Jurkat, Clone E6-1 (cell line): ENCODE measurements at places on chromosomes 1 and 21.

GRCh38 chr1:227908359-227908758, 39.4 kb downstream of the WNT9A start:
- DNase-seq, result no peak

GRCh38 chr1:36351227-36351977, 28.0 kb upstream of the EVA1B start:
- no peak for DNase-seq

DNA sequence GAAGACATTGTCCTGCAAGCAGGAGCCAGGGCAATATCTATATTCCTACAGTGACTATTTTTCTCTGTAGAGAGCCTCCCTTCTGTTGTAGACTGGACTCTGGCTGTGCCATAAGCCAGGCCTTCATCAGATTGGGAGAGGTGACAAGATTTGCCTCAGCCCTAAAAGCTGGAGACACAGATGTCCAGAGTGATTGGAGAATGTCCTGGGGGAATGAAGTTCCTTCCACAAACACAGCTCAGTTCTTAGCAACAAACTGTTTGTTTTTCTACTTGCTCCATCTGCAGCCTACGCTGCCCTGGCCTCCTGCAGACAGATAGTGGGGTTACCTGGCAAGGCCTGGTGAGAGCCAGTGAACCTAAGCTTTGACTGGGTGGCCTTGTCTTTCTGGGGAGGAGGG, 29.9 kb upstream of the SNX27 start:
- DNase-seq, result no peak

DNA sequence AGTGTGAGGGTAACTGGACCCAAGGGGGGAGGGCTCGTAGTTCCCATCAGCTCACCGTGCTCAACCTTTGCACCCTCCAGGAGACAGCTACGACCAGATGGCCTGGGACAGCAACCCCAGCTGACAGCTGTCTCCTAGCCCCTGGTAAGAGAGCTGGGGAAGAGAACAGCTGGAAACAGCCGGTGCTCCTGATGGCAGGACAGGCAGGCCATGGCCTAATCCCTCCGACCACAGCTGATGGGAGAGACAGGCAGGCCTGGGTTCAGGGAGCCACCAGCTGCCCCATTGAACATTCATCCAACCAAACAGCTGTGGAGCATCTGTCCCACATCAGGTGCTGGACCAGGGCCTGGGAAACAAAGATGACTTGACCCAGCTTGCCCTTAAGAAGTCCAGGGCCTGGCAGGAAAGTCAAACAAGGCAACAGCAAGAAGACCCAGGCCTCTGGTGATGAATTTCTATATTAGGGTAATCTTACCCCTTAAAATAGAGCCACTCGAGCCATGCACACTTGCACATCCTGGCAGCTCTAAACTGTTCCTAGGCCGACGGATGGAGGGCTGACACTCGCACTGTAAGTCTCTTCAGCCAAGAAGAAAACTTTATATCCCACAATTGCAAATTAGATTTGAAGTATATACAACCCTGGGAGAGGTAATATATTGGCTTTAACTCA, 12.2 kb downstream of the OLFML2B start:
- DNase-seq, result no peak

DNA sequence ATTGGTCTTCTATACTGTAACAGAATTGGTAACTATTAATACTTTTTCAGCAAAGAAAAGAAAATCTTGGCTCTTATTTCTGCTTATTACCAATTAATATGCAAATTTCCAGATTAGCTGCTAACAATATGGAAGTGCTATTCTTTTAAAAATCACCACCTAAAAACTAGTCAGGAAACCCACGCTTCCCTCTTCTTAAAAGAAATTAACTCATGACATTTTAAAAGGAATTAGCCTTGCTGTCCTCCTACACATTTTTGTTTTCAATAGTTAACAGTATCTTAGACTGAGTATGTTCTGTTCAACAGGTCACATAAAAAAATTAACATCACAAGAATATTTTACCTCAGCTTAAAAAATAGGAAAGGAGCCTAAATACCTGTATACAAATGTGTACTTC, 27.3 kb downstream of the ABL2 start:
- DNase-seq, result no peak

- no peak for DNase-seq
Measured at GRCh38 chr1:48808496-48808895, 31.8 kb upstream of the BEND5 start.

DNA sequence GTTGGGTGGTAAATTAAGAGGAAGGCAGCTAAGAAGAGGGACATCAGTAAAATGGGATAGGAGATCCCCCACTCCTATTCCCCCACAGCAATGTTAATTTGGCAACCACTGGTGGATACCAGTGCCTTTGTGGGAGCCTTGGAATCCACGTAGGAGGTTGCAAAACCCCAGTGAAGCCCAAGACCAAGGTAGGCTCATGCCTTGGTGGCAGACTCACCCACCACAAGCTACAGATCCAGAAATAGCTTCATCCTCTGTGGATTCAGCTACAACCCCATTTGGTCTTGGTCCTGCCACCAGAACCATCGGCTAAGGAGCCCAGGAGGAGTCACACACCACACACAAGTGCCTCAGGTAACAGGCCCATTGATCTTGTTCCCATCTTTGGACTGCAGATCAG, 21.0 kb downstream of the VTCN1 start:
- no peak for DNase-seq
